Activated CD8-positive, alpha-beta memory T cell treated with anti-CD3 and anti-CD28 coated beads for 48 hours (primary cell): ENCODE measurements at places on chromosomes 16 and 17.

DNA sequence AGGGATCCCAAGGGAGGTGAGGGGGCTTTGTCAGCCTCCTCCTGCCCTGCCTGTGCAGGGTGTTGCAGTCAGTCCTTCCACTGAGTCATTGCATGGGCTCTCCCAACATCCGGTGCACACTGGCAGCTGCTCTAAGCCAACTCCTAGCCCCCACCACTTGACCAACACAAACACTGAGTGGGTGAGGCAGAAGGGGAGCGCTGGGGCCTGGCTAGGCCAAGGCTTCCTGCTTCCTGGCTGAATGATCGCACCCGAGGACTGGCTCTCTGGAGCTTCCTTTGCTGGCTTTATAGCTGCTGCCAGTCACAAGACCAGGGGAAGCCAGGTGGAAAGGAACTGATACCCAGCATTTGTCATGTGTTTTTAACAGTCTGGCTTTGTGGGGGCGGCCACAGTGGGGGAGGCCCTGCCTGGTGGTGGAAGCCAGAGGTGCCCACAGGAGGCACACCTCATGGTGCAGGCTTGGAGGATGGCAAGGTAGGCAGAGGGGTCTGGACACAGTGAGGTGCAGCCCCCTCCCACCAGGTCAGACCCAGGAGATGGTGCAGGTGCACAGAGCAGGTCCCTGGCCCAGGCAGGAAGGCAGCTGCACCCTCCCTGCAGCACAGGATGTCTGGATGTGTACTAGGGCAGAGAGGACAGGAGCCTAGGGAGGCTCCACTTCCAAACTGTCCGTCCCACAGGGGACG, 6.8 kb downstream of the MPG start:
- peak; percentile 43 for DNase-seq

- DNase-seq: no peak
These were observed 115.4 kb upstream of the CACNG3 start for GRCh38 chr16:24140730-24141129.

DNA sequence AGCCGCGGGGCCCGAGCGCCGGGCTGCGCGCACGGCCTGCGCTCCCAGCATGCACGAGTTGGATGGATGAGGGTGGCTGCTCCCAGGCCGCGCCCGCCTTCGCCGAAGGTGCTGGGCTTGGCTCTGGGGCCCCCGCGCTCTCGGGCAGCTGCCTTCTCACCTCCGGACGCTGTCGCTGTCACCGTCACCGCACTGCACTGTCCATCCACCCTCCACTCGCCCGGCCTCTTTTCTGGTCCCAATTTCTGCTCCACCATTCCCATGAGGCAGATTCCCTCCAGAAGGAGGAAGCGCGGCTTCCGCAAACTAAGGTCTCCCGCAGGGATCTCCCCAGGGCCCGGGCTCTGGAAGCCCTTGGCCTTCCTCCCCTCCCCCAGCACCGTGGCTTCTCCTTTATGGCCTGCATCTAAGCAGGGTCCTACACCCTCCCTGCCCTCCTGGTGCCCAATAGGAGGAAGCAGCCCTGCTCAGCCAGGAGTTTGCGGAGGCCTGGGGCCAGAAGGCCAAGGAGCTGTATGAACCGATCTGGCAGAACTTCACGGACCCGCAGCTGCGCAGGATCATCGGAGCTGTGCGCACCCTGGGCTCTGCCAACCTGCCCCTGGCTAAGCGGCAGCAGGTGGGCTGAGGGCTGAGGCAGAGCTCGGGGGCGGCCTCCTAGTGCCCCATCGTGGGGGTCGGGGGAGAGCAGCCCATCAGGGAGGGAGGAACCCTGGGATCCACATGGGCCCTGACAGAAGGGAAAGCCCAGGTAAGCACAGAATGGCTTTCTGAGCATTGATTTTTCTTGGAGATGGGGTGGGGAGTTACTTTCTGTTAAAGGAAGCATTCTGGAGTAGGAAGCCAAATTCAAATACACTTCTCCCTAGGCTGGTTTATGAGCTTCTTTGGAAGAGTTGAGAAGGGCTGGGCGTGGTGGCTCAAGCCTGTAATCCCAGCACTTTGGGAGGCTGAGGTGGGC, 899 bp downstream of the ACE start:
- no peak for DNase-seq

DNA sequence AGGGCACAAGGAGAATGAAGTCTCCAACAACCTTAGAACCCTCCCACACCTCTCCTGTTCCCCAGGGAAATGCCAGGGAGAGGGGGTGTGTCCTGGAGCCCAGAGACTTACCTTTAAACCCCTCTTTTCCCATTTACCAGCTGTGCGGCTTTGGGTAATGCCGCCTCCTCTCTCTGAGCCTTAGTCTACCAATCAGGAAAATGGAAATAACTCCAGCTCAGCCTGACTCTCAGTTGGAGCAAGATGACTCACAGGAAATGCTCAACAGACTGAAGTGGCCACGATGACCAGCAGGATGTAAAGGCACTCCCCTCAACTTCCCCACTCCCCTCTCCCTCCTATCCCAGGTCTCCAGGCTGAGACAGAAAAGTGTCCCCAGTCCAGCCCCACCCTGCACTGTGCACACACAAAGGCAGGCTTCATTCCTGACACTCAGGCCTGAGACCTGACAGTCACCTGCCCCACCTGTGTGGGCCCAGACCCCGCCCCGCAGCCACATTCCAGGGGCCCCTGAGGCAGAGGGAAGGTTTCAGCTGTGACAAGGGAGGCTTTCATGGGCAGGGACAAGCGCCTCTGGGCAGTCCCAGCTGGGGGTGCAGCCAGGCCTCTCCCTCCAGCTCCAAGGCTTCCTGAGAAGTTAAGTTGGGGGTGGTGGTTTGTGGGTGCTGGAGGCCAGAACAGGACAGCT, 3.0 kb upstream of the KRT15 start:
- no peak for DNase-seq

GRCh38 chr16:49464877-49465504, 91.4 kb downstream of the C16orf78 start:
- DNase-seq: no peak

- DNase-seq: no peak
These were observed 33.1 kb upstream of the NF1 start for GRCh38 chr17:31061678-31062077.

DNA sequence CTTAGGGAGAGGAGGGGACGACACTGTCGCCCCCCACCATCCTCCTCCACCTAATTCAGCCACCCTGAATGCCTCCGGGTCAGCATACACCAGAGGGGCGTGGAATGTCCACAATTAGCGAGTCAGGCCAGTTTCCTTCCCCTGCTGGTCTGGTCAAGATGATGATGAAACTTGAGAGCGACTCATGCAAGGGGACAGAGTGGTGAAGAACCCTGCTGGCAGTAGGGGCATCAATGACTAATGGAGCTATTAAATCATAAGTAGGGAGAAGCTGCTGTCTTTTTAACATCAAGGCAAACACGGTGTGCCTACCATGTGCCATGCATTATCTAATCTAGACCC, 7.2 kb downstream of the SPACA3 start:
- DNase-seq: no peak
